Activated CD4-positive, alpha-beta memory T cell treated with anti-CD3 and anti-CD28 coated beads, Interleukin-2, amount 10 ng/mL, durations not matched to agents 7 days and 5 days (primary cell): ENCODE measurements at places on chromosomes 3 and 15.
A peak's percentile ranks its signal among the peaks of the same experiment; 100 is the strongest.

DNA sequence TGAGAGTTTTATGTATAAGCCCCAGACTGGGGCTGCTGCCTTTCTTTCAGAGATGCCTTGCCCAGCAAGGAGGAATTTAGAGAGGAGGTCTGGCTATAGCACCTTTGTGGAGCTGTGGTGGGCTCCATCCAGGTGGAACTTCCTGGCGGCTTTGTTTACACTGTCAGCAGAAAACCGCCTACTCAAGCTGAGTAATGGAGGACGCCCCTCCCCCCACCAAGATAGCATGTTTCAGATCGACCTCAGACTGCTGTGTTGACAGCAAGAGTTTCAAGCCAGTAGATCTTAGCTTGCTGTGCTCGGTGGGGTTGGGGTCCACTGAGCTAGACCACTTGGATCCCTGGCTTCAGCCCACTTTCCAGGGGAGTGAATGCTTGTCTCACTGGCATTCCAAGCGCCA lies 155.6 kb downstream of the STXBP5L start:
- DNase-seq, result no peak

GRCh38 chr3:111517801-111518200 lies 24.2 kb upstream of the CD96 start:
- no peak for DNase-seq

DNA sequence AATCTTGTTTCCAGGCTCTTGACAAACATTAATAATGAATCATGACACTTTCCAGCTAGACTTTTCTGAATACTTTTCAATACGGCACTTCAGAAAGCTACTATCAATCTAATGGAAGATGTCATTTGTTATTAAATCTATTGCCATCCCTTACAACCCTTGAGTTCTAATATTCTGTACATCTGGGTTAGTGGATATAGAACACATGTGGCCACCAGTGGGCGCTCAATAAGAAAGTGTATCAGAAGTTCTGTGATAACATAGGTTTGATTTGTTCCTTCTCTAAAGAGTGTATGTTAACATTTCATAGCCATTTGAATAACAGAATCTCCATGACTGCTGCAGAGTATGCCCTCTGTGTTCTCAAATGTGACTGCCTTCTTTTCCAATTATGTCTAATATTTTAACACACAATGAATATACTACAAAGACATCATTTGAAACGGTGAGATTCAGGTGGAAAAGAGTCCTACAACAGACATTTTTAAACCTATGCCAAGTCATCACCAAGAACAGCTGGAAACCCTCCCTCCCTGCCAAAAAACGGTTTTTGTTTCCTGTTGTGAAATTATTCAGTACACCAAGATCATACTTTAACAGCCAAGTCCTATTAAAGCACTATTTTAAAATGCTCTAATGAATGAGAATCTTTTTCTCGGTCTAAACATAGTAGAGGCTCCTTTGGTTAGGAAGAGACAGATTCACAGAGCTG lies 22.2 kb downstream of the ALDH1A2 start:
- peak; percentile 24 for DNase-seq

GRCh38 chr3:167978071-167978470 lies 117.7 kb downstream of the GOLIM4 start:
- no peak for DNase-seq

DNA sequence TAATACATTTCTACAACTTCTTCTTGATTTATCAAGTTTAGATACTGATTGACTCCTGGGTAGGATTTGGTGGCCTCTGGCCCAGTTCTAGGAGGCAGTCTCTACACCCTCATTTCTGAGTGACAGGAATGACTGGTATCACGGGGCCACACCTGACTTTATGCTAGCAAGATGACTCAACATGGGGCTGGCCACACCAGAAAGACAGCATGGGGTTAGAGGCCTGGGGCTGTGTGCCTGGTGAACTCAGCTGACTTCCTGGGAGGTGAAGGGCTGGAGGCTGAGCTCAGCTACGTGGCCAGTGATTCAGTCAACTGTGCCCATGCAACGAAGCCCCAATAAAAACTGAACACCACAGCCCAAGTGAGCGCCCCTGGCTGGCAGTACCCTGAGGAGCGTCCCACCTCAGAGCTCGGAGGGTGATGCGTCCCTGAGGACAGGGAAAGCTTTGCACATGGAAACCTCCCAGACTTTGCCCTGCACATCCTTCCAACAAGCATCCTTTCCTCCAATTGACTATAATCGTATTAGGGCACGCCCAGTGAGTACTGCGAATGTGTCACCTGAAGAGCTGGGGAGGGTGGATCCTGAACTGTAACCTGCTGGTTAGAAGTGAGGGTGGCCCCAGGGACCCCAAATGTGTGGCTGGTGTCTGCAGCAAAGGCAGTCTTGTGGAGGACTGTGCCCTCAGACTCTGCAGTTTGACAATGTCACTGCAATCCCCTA lies 57.2 kb downstream of the NIPA2 start:
- DNase-seq, result peak; percentile 62

- no peak for DNase-seq
These were observed 185.4 kb upstream of the EPHA3 start for GRCh38 chr3:88921986-88922385.

DNA sequence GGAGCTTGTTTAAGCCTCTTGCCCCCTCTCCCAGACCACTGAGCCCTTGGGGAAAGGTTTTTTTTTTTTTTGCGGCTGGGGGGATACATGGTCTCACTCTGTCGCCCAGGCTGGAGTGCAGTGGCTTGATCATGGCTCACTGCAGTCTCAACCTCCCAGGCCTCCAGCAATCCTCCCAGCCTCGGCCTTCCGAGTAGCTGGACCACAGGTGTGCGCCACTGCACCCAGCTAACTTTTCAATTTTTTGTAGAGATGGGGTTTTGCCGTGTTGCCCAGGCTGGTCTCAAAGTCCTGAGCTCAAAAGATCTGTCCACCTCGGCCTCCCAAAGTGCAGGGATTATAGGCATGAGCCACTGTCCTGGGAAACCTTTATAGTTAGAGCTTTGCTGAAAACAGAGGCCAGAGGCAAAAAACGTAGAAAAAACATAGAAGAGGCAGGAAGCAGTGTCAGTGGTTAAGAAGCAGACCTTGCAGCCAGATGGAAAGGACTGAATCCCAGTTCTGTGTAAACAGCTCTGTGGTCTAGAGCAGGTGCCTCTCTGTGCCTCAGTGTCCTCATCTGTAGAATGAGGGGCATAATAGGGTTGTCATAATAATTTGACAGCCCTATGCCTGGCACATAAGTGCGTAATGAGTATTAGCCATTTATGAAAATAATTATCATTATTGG lies 33.1 kb downstream of the CMTM7 start:
- no peak for DNase-seq

DNA sequence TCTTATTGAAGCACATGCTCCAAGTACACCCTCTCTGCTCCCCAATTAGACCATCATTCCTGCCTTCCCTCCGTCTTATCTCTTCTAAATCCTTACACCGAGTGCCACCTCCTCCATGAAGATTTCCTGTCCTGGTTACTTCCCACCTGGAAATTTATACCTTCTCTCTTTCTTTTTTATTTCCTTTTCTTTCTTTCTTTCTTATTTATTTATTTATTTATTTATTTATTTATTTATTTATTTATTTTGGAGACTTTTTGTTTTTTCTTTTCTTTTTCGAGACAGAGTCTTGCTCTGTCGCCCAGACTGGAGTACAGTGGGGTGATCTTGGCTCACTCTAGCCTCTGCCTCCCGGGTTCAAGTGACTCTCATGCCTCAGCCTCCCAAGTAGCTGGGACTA lies 45.9 kb upstream of the ABHD2 start:
- DNase-seq, result no peak

DNA sequence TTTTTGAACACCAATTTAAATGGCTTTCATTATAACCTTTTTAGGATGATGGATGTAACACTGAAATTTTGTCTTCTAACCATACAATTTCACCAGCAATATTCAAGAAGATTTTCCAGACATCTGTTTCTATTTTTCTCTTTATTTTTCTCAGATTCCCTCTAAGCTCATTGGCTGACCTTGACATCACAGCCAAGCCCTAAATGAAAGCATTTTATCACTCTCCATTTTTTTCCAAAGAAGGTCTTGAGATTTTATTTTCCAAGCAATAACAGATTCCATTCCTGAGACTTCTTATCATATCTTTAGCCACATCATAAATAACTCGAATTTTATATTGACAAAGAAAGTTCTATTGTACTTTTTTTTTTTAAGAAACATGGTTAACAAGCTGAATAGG lies 392.6 kb upstream of the THBS1 start:
- DNase-seq, result no peak

- DNase-seq, result no peak
These were observed 139.1 kb downstream of the FBLN2 start for GRCh38 chr3:13688034-13688433.

GRCh38 chr15:62658498-62658897 lies 384.0 kb upstream of the TPM1 start:
- DNase-seq, result no peak

GRCh38 chr3:132311841-132312240 lies 5.4 kb upstream of the ACP3 start:
- DNase-seq, result no peak

DNA sequence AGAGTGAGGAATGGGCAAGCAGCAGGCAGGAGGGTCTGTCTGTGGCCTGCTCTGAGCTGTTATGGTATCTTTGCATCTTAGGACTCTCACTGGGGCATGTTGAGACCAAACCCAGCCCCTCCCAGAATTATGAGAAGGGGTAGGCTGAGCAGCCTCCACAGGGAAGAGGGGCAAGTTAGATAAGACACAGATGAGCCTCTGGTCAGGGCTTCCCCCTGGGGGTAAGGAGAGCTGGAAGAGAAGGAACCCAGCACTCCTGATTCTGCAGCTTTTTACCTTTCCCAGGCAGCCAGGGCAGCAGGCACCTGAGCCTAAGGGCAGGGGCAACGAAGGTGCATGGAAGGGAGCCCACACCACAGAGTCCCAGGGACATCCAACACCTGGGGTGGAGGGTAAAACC lies 19.3 kb downstream of the DUOX1 start:
- no peak for DNase-seq

DNA sequence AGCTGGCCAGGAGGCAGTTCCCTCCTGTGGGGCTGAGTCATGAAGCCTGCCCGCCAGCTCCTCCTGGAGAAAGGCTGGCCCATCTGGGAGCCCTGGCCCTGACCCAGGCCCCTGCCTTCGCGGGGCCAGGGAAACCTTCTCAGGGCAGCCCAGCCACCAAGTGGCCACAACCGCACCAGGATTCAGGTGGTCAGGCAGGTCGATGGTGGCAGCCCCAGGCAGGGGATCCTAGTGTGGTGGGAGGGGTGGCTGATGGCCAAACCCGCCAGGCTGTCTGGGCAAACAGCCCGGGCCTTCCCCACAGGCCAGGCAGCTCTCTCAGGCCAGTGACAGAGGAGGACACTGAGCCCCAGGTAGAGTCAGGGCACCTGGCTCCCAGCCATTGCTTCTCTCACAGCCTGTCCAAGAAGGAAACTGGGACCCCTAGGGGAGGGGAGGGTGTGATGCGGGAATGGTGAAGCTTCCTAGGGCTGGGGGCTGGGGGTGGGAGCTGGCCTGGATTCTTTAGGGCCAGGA lies 1.2 kb downstream of the TWF2 start:
- DNase-seq, result no peak
